ENCODE measurements at places on chromosomes 5 and 9.

DNA sequence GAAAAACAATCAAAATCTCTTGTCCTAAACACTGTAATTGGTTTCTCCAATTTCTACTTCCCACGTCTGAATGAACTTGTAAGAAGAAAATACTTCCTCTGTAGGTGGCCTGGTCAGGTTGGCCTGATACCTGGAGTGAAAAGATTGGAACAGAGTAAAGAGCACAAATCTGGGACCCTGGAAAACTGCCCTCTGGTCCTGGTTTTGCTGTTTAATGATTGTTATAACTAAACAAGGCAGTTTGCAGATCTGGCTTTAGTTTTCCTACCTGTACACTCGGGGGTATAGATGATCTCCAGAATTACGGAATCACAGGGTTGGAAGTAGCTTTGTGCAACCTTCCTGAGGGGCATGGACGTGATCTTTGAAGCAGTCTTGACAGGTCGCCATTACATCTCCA, 67.6 kb downstream of the ZSWIM6 start:
- DNase-seq = no peak

DNA sequence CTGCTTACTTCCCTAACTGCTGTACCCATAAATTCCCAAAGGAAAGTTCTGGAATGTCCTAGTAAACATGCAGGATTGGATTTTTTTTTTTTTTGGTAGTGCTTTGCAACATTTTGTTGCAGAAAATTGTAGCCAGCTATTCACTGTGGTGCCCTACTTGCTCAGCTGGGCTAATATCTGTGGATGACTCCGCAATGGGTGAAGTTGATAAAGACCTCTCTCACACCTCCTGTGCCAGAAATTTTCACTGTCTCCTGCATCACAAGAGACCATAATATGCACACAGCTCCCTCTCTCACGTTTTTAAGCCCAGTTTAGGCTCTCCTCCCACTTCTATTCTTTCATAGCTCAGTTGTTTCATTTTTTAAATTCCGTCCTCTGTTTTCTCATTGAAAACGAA, 136.5 kb upstream of the C6 start:
- no peak for DNase-seq

DNA sequence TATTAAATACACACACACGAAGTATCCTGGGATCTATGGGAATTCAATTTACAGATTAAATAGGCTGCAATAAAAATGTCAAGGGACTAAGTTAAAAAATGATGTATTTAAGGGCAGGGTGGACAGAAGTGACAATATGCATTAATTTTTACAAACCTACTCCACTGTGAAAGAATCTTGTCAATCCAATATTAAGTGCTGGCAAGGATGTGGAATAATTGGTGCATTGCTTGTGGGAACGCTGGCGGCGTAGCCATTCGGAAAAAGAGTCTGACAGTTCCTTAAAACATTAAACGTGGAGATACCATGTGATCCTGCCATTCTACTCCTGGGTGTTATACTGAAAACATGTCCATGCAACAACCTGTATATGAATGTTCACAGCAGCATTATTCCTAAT, 4.2 kb downstream of the CDC14B start:
- DNase-seq = no peak

GRCh38 chr5:9025942-9026341, 519.9 kb downstream of the SEMA5A start:
- no peak for DNase-seq

DNA sequence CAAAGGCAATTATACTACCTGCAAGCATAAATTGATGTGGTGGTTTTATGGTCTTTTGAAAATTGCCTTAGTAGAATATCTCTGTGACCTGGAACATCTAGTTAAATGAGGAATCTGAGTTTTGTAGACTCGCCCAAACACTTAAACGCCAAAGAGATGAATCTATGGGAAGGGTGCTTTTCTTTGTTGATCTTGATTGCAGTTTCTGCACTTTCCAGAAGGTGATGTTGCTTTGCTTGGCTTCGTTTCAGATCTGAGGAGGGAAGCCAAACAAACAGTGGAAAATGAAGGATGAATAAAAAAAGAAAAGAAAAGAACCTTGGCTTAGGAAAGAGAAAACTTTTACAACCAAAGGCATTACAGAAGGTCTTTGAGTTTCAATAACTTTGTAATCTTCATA, 1021.2 kb downstream of the NR2F1-AS1 start:
- DNase-seq = no peak

GRCh38 chr9:96418920-96419690, 935 bp upstream of the ZNF367 start:
- peak; percentile 46 for DNase-seq

- no peak for DNase-seq
Observed at GRCh38 chr9:76302947-76303550, 91.2 kb downstream of the RFK start.

GRCh38 chr9:135579889-135580660, 18.5 kb downstream of the PAEP start:
- DNase-seq = no peak

DNA sequence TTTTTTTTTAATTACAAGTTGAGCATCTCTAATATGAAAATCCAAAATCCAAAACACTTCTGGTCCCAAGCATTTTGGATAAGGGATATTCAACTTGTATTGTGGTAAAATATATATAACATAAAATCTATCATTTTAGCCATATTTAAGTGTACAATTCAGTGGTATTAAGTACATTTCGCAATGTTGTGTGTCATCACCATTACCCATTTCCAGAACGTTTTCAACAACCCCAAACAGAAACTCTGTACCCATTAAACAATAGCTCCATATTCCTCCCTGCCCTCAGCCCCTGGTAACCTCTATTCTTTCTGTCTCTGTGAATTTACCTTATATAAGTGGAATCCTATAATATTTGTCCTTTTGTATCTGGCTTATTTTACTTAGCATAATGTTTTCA, 24.9 kb downstream of the TICAM2 start:
- no peak for DNase-seq

DNA sequence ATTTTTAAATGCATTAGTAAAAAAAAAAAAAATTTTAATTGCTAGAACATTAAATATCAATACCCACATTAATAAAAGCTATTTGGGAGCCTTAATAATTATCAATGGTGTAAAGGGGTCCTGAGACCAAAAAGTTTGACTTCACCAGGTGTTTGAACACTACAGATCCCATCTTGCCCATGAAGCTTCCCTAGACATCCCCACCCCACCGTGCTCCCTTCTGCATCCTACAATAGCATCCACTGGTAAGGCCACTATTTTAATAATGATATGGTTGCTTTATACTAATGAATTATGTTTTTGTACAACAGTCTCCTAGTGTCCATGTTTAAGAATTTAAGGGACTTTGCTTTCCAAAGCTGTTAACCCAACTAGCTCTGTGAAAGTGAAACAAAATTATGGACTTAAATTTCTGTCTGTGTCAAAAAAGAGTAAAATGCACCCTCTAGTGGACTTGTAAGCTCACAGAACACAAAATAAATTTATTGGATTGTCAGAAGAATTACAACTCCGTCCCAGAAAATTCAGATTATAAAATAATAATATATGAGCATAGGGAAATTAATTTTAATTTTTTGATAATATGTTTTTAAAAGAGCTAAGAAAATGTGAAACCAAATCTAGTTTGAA, 76.0 kb downstream of the ARL15 start:
- DNase-seq = no peak

DNA sequence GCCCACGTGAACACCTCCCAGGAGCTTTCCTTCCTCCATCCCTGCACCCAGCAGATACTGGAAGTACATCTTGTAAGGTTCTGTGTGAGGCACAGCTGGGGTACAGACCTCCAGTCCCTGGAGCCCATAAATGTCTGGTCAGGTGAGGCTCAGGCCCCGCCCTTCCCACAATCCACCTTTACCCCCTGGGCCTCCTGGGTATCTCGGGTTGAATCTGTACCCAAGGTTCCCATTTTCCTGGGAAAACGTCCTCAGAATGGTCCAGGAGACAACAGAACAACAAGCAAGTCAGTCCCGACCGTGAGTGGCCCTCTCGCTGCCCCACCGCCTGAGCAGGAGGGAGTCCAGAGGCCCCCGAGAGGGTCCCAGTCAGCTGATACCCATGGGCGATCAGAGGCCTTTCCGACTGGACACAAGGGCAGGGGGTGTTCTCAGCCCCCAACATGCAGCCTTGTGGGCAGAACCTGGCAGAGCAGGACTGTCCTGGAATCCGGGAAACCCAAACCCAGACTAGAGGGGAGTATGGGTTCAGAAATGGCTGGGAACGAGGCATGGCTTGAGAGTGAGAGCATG, 4.3 kb downstream of the SPATA31E1 start:
- DNase-seq = no peak

DNA sequence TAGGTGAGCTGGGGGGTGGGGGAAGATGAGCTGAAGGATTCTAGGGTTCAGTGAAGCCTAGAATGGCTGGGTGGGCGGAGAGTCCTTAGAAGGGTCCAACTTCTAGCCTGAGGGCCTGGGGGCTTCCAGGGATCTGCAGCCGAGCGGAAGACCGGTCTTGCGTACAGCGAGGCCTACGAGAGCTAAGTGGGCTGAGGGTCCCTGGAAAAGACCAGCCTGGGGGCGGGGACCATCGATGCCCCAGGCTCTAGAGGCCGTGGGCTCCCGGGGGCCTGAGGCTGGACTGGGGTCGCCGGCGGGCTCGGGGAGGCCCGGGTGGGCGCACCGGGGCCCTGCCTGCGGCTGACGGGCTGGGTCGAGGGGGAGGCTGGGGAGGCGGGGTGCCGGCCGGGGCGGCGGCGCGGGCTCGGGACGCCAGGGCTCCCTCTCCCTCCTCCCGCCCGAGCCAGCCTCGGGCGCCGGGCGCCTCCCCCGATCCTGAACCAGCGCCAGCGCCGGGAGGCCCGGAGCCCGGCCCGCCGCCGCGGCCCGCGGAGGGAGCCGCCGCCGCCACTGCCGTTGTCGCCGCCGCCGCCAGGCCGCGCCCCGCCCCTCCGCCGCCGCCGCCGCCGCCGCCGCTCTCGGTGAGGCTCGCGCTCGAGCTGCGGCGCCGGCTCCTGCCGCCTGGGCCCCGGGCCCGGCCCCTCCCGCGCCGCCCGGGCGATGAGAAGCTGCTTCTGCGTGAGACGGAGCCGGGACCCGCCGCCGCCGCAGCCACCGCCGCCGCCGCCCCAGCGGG, at the start of gene MVB12B:
Gene MVB12B (plus strand): TSS at position 602 of the 778 bp plus-strand sequence. CDS start 101 bp downstream, at position 703.
- DNase-seq = peak; percentile 36

GRCh38 chr5:655406-655805, 37.7 kb downstream of the TPPP start:
- no peak for DNase-seq

DNA sequence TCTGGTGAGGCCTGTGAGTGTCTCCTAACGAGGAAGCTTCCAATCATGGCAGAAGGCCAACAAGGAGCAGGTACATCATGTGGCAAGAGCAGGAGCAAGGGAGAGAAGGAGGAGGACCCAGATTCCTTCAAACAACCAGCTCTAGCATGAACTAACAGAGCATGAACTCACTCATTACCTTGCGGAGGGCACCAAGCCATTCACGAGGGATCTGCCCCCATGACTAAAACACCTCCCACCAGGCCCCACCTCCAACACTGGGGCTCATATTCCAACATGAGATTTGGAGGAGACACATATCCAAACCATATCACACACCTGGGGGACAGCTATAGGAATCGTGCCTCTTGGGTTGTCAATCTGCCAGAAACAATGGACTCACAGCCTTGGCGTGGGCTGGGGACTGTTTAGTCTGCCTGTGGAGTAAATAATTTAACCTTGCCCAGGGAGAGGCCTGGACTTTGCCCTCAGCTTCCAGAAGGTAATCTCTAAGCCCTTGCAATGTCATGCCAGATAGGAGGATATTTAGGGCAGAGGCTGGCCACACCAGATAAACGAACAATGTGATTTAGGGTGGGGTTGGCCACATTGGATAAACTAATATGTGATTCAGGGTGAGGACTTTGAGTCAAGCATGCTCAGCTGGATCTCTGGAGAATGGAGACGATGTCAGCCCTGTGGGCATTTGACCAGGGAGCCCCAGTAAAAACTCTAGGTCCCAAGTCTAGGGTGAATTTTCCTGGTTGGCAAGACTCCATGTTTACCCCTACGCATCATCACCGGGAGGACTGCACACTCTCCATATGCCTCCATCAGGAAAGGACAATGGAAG, 13.6 kb upstream of the VDAC1 start:
- no peak for DNase-seq

DNA sequence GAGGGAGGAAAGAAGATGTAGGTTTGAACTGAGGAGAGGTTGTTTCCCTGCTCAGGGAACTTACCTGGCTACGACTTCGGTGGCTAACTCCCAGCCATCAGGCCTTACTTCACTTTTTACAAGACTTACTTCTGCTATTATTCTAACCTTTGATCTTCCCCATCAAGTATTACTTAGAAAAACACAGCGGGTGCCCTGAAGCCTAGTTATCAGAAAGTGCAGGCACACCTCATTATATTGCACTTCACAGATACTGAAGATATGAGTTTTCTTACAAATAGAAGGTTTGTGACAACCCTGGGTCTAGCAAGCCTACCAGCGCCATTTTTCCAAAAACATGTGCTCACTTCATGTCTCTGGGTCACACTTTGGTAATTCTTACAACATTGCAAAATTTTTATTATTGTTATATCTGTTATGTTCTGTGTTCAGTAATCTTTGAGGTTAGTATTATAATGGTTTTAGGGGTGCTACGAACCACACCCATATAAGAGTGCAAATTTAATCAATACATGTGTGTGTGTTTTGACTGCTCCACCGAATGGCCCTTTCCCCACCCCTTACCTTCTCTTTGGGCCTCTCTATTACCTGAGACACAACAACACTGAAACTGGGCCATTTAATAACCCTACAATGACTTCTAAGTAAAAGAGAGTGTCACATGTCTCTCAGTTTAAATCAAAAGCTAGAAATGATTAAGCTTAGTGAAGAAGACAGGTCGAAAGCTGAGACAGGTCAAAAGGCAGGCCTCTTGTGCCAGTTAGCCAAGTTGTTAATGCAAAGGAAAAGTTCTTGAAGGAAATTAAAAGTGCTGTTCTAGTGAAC, 2102.7 kb upstream of the WWC1 start:
- DNase-seq = no peak

DNA sequence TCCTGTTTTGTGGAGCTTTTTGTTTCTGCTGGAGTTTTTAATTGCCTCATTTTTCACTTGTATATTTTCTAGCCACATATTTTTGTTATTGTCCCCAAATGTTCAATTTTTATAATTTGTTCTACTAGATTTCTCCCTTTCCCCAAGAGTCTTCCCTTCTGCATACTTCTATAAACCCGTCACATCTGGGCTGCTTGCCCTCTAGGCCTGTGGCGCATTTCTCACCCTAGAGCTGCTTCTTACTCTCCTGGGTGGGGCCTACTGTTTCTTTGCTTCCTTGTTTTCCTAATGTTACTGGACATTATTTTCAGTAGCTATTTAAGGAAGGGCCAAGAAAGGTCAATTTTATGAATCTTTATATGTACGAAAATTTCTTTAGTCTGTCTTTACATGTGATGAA, 51.5 kb downstream of the NXNL2 start:
- no peak for DNase-seq
